Lower leg skin (tissue), 4 donors: ENCODE measurements at places on chromosomes 16 and 17. TPM values are rescaled to one million over a fixed set of nuclear protein-coding genes. Genes with fewer than 3 reads are reported as not detected.

DNA sequence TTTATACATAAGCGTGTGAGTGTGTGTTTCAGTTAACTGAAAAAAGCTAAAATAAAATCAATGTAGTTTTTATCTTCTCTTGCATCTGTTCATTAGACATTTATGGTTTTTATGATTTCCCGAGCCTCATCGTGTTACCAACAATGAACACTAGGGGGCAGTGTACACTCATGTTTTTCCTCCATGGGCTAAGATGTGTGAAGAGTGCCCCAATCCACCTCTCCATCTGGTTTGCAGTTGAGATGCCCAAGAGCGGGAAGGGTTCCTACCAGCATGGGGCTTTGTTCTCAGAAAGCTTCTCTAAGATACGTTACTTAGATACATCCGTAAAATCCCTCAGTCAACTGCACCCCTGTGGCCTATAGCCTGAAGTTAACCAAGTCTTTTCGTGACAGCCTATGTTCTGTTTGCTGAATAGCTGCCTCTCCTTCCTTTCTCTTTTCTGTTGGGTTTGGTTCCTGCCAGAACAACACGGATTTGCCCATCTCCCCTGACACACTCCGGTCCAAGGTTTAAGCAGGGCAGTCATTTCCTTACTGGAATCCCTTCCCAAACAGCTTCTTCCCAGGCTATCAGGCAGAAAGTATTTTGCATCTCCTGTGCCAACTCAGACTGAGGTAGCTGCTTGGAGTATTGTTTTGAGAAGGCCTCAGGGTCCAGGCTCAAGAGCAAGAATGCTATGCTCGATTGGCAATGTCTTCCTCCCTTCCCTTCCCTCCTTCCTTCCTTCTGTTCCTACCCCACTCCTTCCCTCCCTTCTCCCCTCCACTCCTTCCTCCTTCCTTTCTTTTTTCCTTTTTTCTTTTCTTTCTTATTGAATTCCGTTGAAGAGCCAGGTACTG is 12.9 kb upstream of the ELAC2 start:
- DNase-seq = no peak

Gene TRIM16
- 48.0 TPM for total RNA-seq

Gene C16orf89
- total RNA-seq = not detected

DNA sequence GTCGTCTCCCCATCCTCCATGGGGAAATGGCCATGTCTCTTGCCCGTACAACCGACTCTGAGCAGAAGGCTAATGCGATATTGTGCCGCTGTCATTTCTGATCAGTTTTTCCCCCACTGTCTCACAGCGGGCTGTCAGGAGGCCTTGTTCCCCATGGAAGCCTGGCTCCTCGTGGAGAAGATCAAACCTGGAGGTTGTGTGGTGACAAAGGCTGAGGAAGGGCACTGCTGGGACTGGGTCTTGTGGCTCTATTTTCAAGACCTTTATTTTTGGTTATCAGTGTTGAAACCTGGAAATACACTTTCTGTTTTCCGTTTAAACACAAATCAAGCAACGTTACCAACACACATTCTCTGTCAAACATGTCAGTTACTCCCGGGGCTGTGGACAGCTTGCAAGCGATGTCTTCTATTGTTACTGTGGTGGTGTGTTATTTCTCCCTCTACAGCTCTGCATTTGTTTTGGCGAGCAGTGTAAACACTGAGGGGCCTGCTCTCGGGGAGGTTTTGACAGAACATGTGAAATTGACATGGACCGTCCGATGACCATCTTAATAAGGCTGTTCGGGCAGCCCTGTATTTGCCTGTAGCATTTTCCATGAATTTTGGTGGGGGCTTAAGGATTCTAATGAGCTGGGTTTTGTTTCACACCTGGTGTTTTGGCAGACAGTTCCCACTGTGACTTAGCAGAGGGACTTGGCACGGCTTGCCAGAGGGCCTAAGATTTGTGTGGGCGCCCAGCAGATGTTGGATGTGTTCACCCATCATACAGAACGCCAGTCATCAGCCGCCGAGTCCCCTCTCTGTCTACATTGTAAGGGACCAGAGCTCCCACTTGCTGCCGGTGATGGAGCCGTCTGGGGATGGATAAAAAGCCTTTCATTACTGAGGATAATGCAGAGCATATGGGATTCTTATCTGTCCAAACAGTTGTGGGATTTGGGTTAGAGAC is 12.5 kb downstream of the RBFOX1 start:
- no peak for DNase-seq

Gene MT1H
- 1.2 TPM for total RNA-seq

Gene USP10
- 54.3 TPM for total RNA-seq

GRCh38 chr17:72642720-72643119 is 449.8 kb downstream of the SLC39A11 start:
- DNase-seq = no peak

DNA sequence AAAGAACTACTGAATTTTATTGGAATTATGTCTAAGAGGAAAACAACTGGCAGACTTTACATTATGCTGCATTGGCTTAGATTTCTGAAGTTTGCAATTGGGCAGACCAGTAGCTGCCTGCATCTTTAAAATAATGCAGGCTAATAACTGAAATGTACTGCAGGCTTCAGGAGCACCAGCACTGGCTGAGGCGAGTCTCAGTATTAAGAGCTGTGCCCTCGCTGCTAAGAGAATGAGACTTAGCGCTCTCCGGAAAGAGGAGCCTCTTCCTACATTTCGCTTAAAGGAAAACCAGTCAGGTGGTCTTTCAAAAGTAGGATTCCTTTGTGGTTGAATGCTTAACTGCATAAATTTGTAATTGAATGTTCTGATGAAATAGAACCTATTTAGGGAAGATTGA is 885 bp downstream of the CNTNAP4 start:
- no peak for DNase-seq

- DNase-seq = no peak
Measured at GRCh38 chr17:32345951-32346600, 3.9 kb upstream of the ZNF207 start.

GRCh38 chr16:15427648-15428239 is 6.6 kb upstream of the BMERB1 start:
- DNase-seq = peak; percentile 90

DNA sequence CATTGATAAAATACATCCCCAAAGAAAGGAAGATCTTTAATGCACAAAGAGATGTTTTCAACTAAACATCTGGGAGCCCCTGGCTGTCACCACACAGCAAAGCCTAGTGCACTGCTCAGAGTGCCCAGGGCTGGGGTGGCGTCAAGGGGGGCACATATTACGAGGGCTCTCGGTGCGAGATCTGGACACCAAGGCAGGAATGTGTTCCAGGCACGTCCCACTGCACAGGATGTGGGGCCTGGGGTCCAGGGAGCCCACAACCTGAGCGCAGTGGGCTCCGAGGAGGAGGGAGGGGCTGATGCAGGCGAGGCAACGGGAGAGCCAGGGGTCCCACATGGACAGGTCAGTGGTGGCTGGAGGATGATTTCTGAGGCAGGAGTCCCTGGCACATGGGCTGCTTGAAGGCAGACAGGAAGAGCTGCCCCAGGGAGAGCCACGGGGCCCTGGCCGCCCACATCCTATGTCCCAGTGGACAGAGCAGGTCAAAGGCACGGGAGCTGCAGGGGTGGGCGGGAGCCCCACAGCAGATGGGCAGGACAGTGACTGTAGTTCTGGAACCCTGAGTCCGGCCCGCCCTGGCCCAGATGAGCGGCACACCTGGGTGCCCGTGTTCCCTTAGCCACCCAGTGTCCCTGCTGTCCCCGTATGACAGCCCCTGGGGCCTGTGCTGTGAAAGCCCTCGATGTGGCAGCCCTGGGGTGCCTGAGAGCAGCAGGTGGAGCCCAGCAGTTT is 56.4 kb downstream of the ZNF778 start:
- no peak for DNase-seq

GRCh38 chr17:69103557-69104233 is 38.0 kb downstream of the ABCA6 start:
- DNase-seq = no peak

Gene TXNDC17
- 149 TPM for total RNA-seq

DNA sequence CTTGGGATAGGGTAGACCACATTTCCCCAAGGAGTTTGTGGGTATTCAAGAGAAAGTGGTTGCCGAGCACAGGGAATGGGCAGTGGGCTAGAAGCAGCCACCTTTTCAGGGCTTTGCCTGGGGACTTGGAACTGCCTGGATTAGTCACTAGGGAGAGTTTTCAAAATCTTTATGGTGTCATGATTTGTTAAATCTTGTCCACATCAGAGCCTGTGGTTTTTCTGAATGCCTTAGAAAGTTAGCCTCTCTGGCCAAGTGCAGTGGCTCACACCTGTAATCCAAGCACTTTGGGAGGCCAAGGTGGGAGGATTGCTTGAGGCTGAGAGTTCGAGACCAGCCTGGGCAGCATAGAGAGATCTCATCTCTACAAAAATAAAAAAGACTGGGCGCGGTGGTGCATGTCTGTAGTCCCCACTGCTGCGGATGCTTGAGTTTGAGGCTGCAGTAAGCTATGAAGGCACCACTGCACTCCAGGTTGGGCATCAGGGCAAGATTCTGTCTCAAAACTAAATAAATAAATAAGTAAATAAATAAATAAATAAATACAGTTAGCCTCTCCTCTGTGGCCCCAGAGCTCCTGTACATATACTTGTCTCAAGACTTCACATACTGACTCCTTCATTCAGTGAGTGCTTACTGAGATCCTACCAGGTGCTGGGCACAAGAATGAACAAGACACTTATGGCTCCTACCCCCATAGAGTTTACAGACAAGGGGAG is 76.3 kb upstream of the HNF1B start:
- no peak for DNase-seq

GRCh38 chr17:46125831-46126230 is 67.4 kb downstream of the KANSL1 start:
- no peak for DNase-seq

- no peak for DNase-seq
Measured at GRCh38 chr17:58556833-58557250, 42.4 kb upstream of the MTMR4 start.

DNA sequence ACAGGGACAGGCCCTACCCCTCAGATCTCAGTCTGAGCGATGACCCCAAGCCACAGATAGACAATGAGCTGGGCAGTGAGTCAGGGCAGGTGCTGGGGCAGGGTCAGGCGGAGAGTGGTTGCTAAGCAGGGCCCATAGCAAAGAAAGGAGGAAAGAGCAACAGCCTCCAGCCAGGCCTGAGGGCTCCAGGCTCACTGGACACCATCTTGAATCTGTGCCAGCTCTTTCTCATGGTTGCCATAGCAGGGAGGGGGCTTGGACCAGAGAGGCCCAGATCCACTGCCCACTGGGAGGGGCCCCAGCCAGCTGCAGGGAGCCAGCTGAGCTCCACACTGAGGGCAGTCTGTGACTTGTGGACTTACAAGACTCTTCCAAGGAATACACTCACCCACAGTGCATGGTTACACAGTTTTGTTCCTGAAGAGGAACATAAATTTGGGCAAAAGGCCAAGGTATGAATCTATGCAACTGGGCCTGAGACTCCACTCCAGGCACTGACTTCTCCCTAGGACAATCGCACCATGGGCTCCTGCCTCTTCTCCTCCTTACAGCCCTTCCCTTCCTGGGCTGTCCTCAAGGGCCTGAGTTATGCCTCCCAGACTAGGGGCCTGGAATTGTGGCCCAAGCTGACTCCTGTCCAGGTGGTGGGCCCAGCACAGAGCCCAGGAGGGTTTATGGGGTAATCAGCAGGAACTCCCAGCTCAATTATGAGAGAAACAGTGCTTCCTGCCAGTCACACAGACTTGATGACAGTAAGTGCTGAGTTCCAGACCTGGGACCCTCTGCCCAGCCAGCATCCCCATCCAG is 59.9 kb downstream of the BEAN1 start:
- no peak for DNase-seq

DNA sequence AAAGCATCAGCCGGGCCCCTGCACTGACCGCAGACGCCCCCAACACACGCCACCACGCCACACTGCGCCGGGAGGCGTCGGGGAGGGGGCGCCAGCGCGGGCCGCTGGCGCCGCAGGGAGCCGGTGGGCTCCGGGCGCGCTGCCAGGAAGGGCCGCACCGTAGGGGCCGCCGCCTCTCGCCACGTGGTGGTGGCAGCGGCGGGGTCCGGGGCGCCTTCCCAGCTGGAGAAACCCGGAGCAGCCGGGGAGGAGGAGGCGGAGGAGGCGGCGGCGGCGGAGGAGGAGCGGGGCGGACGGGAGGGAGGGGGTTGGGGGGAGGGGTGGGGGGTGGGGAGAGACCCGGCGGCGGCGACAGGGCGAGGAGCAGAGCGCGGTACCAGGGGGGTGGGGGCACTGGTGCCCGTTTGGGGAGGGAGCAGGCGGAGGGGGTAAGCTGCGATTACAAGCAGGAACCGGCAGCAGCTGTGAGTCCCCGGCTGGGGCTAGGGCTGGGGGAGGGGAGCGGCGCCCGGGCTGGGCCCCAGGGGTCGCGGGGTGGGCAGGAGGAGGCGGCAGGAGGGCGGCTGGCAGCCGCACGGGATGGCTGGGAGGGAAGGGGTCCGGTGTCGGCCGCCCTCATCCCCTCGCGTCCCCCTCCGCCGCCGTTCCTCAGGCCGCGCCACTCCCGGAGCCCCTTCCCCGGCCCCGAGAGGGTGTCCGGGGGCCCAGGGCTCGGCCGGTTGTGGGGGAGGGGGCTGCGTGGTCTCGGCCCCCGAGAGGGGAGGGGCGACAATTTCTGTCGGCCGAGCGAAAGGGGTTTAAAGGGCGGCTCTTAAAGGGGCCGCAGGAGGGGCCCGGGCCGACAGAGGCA is at the start of gene TBKBP1:
Gene TBKBP1, plus strand, starts transcription at position 431 of the 850 bp plus-strand sequence. CDS start 1,952 bp downstream, outside the sequence.
- DNase-seq = peak; percentile 89

DNA sequence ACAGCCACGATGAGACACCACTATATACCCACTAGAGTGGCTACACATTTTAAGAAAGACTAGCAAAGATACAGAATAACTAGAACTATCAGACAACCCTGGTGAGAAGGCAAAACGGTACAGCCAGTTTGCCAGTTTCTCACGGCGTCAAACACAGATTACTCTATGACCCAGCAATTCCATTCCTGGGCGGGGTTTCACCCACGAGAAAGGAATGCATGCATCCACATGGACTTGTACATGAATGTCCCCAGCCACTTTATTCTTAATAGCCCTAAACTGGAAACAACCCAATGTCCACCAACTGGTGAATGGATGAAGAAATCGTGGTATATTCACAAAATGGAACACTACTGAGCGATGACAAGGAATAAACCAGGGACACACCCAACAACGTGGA is 74.5 kb downstream of the MYH10 start:
- no peak for DNase-seq

GRCh38 chr17:48123111-48123510 is 15.5 kb downstream of the SNX11 start:
- DNase-seq = no peak

- DNase-seq = no peak
Measured at GRCh38 chr17:81395600-81396277, 482 bp downstream of the BAHCC1 start.

DNA sequence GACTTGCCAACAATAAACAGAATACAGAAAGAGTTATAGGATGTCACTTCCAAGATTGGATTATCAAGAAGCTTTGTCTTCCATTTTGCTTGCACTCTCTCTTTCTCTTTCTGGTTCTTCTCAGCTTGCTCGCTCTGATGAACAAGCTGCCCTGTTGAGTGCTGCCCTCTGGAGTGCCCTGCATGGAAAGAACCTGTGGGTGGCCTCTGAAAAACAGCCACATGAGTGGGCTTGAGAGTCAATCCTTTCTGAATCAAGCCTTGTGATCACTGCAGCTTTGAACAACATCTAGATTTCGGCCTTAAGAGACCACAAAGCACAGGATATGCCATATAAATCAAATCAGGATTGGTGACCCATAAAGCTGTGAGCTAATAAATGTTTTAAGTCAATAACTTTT is 185.1 kb downstream of the KIF2B start:
- no peak for DNase-seq

- DNase-seq = no peak
Measured at GRCh38 chr16:65875381-65876055, 491.0 kb upstream of the CDH5 start.

Gene PRSS53
- total RNA-seq = 2.3 TPM

Gene ATP2A1
- total RNA-seq = 0.46 TPM

- DNase-seq = no peak
Measured at GRCh38 chr17:48445248-48445620, 15.2 kb upstream of the SKAP1 start.

GRCh38 chr17:75289832-75290337 is 652 bp upstream of the SLC25A19 start:
- DNase-seq = peak; percentile 55
